ENCODE measurements at places on chromosomes 12 and 14.

DNA sequence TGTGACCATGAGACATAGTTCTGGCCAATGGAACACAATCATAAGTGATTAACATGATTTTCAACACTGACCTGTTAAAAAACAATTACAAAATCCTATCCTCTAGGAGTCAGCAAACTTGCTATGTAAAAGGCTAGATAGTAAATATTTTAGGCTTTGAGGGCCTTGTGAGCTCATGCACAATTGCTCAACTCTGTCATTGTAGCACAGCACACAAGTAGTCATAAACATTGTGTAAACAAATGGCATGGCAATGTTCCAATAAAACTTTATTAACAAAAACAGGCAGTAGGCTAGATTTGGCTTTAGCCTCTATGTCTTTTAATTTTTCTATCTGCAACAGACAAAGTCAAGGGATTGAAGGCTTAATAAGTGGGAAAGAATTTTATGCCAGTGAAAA lies 350.7 kb downstream of the C12orf50 start:
- no peak for DNase-seq

DNA sequence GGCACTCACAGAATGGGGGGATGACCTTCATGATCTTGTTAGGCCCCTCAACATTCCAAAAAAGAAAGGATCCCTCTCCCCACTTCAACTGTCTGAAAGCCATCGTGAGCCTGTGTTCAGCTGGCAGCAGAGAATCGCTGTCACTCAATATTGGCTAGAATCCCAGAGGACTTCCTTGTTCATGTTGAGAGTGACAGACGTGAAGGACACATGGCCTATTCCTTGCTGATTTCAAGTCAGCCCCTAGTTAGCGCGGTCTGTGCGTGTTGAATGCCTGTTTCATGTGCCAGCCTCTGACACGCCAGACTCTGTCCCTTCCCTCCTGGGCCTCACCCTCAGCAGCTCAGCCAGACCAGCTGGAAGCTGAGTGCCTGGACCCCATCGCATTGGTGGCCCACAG lies 43.1 kb downstream of the DNAH10 start:
- DNase-seq, result no peak

- DNase-seq, result no peak
Observed at GRCh38 chr12:106345746-106346145, 11.8 kb upstream of the POLR3B start.

DNA sequence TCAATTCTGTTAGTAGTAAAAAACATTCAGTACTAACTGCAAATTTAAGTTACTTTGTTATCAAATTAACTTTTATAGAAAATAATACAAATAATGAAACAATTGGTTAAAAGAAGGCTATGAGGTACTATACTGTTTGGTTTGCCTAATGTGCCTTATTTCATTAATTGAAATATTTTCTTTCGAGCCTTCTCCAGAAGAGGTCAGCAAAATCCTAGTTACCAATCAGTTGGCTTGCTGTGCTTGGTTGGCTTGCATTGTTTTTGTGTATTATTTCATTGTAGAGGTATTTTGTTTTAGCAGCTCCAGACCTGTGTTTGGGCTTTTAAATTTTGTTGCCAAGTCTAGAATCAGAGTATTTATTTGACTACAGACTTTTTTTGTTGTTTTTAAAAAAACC lies 68.5 kb downstream of the AEBP2 start:
- no peak for DNase-seq

GRCh38 chr14:103946975-103947374 lies 4.6 kb upstream of the RD3L start:
- no peak for DNase-seq

DNA sequence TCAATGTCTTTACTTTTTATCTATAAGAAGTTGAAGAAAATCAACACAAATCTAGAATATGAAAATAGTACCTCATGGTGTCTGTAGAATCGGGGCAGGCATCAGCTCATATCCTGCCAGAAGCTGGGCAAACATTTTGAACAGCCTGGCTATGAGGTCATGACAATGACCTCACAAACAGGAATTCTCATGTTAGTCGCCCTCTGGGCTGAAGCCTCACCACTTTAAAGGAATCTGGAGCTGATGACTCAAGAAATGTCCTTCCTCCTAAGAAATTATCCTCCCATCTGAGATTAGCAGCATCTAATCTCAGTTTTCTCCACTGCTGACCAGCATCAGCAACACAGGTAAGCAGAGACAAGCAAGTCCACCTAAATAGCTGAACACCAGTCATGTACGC lies 27.1 kb downstream of the CLIP1 start:
- no peak for DNase-seq

DNA sequence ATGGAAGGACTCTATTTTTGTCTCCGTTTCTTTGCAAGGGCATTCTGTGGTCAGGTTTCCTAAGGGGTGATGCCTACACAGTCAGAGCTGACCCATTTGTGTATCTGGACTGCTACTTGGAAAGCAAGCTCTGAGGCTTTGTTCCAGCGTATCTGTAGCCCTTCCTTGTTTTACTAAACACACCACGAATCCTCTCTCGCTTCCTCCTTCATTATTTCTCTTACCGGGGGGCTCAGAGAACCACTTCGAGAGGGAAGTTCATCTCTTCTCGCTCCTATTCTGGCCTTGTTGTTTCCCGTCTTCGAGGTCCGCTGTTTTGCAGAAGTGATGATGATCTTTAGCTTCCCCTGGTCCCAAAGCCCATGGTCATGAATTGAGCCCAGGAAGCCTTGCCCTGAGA lies 164.7 kb downstream of the SSPN start:
- DNase-seq, result no peak

GRCh38 chr12:11761869-11762567 lies 112.5 kb downstream of the ETV6 start:
- DNase-seq, result no peak

- no peak for DNase-seq
Observed at GRCh38 chr12:78767264-78767981, 97.2 kb upstream of the SYT1 start.

DNA sequence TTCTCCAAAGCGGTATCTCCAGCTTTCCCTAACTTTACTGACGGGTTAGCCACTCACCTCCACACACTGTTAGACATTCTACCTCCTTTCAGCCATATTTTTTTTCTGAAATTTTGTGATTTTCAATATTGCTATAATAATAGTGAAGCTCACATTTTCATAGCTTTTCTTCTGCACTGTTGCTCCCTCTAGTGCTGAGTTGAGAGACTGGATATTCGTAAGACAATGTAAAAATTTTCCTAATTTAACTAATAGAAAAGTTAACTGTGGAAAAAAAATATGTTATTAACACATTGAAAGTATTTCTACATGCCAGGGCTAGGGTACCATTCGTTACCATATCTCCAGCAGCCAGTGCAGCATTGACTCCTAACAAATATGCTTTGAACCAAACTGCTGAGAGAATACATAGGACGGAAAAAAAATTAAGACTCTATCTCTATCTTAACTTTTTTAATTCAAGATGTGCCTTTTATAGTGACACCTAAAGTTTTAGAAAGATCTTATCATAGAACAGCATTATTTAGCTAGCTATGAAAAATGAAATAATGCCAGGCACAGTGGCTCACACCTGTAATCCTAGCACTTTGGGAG lies 48.7 kb upstream of the ABCC9 start:
- no peak for DNase-seq

- DNase-seq, result no peak
Observed at GRCh38 chr12:105956662-105957457, 181.9 kb downstream of the NUAK1 start.

DNA sequence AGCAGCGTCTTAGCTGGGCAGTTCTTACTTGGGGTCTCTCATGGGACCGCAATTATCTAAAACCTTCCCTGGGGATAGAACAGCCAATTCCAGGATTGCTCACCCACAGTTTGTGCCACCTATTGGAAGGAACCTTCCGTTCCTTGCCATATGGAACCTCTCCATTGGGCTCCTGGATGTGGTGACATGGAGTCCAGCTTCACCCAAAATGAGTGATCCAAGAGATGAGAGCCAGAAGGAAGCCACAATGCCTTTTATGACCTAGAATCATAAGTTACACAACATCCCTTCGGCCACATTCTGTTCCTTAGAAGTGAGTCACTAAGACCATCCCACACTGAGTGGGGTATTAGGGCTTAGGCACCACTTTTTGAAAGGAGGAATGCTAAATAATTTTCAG lies 164.4 kb downstream of the FBXL14 start:
- DNase-seq, result no peak

- no peak for DNase-seq
Observed at GRCh38 chr12:68580911-68581310, 29.8 kb upstream of the RAP1B start.

GRCh38 chr14:65770681-65771080 lies 358.2 kb downstream of the FUT8 start:
- DNase-seq, result no peak

DNA sequence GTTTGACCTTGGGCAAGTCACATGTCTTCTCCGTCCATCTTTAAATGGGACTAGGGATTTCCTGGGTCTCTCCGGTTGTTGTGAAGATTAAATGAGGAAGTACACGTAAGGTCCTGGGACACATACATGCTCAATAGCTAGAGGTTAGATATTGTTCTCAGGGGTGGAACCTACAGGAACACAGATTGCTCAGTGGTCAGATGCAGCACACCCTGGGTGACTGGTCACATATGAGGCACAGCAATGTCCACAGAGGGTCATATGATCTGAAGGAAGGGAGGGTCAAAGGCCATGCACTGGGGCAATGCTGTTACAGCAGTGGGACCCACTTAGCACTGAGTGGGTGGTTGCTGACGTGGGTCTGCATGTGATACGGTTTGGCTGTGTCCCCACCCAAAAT lies 11.4 kb upstream of the SLC8B1 start:
- DNase-seq, result no peak

DNA sequence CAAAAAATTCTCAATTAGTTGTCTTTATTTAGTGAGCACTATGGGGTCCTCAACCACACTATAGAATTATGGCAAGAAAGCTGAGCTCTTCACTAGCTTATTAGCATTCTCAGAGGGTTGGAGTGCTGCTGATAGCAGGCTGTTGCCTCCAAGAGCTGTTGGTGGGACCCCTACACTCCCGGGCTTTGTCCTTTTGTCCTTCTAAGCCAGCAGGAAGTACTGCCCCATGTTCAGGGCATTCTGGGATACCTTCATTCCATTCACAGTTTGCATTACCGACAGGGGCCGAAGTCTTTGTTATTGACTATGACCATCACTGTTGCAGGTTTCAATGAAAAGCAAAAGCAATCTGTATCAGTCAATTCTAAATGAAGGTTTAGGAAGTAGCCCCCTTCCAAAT lies 89.5 kb upstream of the OTX2 start:
- DNase-seq, result no peak

DNA sequence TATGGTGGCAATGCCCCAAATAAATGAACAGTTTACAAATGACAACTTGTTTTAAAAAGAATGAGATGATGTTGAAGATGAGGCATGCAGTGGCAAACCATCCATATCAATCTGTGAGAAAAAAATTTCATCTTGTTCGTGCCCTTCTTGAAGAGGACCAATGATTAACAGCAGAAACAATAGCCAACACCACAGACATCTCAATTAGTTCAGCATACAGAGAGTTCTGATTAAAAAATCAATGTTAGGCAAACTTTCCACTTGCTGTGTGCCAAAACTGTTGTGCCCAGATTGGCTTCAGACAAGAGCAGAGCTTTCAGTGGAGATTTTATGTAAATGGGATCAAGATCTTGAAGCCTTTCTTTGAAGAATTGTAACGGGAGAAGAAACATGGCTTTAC lies 329.9 kb downstream of the BMP4 start:
- no peak for DNase-seq

GRCh38 chr12:106074361-106074705 lies 64.4 kb downstream of the NUAK1 start:
- DNase-seq, result no peak

GRCh38 chr14:33586806-33587205 lies 364.1 kb downstream of the EGLN3 start:
- no peak for DNase-seq

- peak; percentile 28 for DNase-seq
Observed at GRCh38 chr14:80959496-80959895, 4.1 kb downstream of the TSHR start.

DNA sequence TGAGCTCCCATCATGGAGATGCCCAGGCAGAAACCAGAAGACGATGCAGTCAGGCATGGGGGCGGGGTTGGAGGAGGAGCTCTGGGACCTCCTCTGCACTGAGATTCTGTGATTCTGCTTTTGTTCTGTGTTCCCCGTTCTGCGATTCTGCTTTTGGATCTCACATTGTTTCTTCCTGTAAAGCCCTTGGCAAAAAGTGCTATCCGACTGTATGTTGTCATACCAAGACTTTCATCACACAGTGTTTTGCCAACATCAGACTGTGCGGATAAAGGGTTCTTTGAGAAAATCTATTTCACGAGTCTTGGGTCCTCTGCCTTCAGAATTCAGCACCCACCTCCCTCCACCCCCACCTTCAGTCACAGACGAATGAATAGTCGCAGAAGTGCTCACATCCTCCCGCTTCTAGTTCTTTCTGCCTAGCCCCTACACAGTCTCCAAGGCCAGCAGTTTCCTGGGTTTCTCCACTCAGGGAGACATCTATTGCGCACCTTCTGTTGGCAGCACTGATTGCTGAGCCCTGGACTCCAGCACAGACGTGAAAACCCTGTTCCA lies 24.7 kb upstream of the PWP1 start:
- no peak for DNase-seq

DNA sequence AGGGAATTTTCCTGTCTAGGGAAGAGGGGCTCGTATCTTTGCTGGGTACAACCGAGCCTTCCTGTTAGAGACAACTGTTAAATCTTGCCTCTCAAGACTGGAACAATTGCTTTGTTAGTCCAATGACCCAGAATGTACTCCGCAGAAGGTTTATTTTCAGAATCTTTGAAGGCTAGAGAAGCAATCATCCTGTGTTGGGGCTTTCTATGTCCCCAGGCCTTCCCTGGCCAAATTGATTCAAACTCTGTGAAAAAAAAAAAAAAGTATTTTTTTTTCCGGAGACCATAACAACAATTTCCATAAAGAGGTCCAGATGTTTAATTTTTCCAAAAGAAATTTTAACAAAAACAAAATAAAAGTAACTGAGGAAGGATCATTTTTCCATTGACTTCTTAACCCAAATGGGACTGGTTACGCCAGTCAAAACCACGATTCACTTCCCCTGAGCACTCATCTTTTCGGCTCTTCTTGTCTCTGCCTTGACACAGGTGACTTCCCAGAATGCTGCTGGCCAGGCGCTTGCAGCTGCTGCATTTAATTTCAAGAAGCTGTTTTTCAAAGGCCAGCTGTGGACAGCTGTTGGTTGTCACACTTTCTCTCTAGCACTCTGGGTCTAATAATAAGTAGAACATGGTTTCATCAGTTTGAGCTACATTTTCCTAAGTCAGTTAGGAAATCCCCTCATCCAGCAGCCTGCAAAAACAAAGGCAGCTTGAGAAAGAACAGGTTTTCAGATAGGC lies 81.6 kb upstream of the MANSC4 start:
- DNase-seq, result no peak

DNA sequence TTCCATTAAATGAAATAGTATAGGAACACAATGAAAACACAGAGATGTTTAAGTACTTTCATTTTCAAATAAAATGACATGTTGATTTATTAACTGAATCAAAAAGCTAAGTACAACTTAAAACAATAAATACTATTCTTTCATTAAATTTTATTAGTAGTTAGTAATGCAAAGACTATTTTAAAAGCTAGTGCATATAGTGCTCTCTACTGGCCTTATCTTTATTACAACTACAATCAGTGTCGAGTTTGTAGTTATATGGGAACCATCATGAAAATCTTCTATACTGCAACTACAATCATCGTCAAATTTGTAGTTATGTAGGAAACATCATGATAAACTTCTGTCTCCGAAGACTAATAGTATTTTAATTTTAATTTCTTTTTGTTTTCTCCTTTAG lies 8.9 kb upstream of the LIN7A start:
- DNase-seq, result no peak

Data from stimulated activated CD4-positive, alpha-beta T cell treated with anti-CD3 and anti-CD28 coated beads, Interleukin-2, amount 100 ng/mL, for 4 hours (primary cell).